ENCODE measurements at places on chromosomes 5 and 9.

DNA sequence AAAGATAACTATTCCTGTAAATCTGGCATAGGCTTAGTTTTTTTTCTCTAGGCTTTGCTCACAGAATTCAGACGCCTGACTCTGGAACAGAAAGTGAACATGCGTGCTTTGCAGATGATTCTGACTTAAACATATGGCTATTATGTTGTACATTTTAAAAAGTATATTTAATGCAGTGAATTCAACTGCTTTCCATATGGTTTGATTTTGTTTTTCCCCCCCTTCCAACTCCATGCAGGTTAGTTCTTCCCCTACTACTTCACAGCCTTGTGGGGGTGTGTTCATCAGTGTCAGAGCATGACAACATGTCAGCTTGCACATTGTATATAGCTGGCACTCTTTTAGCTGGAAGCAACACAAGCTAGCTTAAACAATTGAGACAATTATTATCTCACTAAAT, 226.8 kb downstream of the TMEM167A start:
- no peak for DNase-seq

DNA sequence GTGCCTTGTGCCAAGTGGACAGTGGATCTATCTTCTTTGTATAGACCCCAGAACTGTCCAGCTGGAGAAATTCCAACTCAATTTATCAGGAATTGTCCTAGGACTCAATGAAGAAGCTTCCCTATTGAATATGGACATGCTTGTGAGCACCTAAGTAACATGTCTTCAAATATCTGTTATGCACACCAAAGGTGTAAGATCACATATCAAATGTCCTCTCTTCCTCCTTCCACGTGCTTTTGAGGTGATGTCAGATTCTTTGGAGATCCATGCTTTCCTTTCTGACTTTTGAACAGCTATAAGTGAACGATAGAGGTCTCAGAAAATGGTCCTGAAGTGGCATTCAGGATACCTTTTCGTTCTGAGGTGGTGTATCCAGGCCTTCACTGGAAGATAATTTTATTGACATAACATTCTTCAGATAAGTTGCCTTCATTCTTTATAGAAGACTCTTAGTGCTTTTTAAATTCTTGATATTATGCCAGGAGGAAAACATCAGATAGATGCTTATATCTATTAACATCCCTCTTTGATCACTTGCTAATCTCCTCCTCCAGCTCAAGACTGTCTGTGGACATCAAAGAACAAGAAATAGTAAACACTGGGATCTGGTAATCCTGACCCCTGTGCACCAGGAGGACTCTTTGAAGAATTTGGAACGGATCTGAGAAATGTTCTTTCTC, 246.4 kb downstream of the SMARCA2 start:
- DNase-seq, result no peak

DNA sequence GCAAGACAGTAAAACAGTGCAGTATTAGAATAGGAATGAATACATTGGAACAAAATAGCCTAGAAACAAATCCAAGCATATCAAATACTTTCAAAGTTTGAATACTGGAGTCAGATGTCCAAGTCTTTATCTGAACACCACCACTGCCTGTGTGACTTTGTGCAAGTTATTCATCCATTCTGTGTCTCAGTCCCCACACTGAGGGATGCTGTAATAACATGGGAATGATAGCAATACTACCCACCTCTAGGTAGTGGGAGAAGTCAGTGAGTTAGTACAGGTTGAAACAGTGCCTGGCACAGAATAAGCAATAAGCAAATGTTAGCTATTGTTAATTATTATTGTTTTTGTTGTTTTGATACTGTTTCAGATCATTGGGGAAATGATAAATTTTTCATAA, 130.9 kb downstream of the SUSD1 start:
- no peak for DNase-seq

GRCh38 chr9:3032898-3033297, 189.0 kb upstream of the PUM3 start:
- DNase-seq, result no peak

GRCh38 chr5:107289030-107289714, 381.6 kb downstream of the EFNA5 start:
- no peak for DNase-seq
